Stimulated activated CD8-positive, alpha-beta memory T cell treated with anti-CD3 and anti-CD28 coated beads, Interleukin-4, amount 100 ng/mL, for 24 hours (primary cell): ENCODE measurements at places on chromosomes 11 and 22.
A peak's percentile ranks its signal among the peaks of the same experiment; 100 is the strongest.

DNA sequence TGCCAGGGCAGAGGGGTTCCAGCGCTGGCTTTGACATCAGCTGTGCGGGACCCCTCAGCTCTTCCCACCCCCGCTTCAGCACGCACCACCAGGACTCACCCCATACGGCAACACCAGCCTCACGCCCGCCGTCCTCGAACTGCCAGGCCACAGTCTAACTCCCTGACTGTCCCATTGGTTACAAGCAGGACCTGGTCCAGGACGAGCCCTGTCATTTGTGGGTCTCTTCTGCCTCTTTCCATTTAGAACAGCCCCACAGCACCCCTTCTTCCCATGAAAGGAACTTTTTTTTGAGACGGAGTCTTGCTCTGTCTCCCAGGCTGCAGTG, 81.7 kb downstream of the PHF21B start:
- no peak for DNase-seq

DNA sequence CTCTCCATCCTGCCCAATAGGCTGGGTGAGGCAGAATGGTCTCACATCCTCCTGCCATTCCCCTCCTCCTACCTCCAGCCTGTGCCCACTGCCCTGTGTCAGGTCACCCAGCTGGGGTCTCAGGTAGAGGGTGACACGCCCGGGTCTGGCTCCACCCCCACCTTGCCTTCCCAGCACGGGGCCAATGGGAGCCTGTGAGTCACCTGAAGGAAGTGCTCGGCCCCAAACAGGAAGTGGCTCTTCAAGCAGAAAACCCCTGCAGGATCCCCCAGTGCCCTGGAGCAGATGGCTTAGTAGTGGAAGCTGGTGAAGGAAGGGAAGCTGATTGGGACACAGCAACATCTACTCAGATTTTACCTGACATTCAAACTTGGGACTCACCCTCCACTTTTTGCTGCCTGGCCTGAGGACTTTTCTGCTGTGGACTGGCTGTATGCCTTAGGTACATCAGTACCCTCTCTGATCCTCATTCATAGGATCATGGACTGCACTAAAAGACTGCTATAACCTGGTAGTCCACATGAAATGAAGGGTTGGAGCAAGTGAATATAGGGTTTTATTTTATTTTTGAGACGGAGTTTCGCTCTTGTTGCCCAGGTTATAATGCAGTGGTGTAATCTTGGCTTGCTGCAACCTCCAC, 33.4 kb downstream of the GDPD5 start:
- DNase-seq = peak; percentile 31

DNA sequence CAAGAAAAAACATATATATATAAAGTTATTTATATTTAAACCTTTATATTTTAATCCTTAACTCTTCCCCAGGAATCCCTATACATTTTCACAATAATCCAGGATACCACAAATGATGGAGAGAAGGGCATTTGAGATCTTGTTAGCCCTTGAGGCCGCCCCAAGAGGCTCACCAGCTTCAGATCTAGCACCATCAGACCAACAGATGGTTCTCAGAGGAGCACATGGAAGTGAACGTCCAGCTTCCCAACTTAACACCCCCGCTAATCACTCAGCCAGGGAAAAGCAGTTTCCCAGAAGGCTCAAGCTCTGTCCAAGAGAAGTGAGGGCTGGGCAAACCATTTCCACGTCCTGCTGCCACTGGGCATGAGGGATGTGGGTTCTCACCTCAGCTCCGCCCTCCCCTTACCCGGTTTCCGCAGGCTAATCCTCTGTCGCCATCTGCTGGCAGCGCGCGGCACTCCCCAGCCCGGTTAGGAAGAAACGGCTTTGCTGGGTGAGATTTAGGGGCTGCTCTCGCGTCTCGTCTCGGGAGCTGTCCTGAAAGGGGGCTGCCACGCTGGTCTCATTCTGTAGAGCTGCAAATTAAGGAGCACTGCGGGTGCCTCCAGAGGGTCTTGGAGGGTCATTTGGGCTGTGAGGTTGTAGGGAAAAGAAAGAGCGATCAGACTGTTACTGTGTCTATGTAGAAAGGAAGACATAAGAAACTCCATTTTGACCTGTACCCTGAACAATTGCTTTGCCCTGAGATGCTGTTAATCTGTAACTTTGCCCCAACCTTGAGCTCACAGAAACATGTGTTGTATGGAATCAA, 6.8 kb upstream of the FAM111A start:
- peak; percentile 83 for DNase-seq

DNA sequence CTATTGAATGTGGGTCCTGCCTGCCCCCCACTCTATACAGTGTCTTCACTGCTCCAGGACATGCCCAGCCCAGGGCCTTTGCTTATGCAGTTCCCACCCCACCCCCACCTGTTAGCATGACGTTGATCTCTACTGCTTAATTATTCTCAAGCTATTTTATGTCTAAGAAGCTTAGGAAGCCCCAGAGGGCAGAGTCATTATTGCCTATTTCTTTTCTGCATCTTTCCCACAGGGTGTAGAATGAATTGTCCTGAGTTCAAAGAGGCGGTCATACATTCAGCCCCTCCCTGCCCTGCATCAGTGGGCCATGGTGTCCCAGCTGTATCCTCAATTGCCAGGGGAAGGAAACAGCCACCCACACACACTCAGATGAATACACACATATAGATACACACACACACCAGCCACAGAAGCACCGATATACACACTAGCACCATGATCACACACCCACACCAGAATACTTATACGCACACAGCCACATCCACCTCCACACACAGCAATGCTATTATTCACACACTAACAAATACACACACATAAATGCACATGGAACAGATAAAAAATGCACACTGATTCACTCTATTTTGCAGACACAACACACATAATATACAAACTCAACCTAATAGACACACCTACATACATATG, 1.5 kb downstream of the PDE2A start:
- no peak for DNase-seq

DNA sequence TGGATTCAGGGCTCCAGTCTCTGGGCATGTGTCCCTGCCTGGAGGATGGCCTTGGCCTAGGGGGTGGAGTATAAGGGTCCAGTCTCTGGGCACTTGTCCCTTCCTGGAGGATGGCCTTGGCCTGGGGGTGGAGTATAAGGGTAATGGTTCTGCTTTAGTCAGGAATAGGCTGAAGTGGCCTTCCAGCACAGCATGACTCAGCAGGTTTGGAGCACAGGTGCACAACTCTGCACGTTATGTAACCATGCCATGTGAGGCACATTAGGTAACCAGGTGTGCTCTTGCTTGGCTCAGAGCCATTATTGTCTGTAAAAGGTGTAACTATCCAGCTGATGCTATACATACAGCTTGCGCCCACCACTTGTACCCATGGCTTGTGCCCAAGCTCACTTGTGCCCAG, 48.4 kb upstream of the POLD3 start:
- DNase-seq = no peak

DNA sequence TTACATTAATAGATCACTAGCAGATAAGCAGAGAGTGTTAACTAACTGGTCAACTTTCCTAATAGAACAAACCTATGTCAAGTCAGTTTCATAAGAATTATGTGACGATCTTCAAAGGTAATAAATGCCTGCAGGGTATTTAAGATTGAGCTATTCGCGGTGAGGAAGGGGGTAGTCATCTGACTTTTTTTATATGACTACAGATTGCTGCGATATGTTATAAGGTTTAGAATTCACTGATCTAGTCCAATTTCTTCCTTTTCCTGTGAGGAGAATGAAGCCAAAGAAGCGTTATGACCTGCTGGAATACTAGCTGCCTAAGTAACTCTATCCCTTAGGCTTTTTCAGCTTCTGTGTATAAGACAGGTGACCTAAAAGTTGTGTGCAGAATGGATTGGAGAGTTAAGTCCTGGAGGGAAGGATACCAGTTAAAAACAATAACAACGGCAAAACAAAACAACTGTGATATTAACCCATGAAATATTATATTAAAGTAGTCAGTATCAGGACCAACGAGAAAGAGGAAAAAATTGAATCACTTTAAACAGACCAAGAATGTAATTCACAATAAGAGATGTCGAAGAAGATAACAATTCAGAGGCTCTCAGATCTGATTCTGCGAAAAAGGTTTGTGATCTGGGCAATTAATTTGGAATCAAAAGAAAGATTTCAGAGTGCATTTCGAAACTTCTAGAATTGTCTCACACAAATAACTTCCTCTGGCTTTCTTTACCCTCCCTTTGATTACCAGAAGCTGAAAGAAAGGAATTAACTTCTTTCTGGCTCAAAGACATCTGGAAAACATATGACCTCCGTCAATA, 630 bp downstream of the CASP4 start:
- no peak for DNase-seq

DNA sequence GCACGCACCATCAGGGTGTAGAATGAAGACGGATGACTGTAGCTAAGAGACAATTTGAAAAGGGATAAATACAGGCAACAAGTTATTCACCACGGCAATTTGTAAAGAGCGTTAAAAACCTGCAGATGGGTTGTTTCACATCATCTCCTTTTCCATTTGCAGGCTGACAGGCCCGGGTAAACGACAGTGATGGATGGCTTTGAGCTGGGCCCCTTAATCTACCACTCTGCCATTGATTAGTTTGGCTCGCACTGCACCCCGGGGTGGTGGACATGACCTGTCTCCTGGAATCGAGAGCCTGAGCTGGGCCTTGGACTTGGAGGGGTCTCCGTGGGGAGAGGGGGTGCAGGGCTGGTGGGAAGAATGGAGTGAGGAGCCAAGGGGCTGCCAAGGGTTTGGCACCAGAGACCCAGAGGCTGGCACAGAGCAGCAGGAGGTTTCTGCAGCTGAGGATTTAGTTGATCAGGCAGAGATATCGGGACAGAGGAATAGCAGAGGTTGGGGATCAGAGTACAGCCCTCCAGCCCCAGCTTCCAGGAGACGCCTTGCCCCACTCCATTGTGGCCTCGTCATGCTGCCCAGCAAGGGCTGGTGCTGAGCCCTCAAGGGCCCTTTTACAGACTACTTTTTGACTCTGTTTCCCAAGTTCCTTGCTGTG, 110.6 kb upstream of the NECTIN1 start:
- DNase-seq = no peak

DNA sequence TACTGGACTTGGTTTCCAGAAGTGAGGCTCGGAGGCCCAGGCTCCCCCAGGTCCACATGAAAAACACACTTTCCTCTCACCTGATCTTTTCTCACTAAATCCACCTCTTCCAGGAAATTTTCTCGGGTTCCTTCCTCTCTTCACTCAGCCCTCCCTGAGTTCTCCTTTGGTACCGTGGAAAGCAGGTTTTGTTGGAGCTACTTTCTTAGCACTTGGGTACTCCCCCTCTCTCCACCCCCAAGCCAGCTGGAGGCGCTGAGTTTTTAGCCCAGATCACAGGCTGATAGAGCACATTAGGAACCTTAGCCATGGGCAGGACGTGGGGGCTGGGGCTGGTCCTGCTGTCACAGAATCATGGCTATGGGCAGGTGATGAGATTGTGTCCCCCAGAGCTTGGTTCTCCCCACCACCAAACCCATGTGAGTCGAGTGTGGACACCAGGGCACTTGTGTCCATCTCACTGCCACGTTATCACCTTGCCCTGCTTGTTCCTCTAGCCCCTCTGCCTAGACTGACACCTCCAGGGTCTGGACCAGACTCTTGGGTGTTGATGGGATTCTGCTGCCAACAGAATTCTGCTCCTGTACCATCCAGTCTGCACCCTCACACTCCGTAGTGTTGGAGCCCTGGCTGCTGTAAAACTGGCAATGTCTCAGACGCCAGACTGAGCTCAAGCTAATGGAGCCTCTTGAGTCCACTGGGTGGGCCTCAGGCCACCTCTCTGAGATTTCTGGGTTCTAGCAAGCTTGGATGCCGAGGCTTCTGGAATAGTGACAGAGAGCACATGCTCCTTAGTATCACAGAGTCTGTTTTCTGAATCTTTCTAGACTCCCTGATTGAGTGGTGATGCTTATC, 74.9 kb upstream of the NARS2 start:
- no peak for DNase-seq

DNA sequence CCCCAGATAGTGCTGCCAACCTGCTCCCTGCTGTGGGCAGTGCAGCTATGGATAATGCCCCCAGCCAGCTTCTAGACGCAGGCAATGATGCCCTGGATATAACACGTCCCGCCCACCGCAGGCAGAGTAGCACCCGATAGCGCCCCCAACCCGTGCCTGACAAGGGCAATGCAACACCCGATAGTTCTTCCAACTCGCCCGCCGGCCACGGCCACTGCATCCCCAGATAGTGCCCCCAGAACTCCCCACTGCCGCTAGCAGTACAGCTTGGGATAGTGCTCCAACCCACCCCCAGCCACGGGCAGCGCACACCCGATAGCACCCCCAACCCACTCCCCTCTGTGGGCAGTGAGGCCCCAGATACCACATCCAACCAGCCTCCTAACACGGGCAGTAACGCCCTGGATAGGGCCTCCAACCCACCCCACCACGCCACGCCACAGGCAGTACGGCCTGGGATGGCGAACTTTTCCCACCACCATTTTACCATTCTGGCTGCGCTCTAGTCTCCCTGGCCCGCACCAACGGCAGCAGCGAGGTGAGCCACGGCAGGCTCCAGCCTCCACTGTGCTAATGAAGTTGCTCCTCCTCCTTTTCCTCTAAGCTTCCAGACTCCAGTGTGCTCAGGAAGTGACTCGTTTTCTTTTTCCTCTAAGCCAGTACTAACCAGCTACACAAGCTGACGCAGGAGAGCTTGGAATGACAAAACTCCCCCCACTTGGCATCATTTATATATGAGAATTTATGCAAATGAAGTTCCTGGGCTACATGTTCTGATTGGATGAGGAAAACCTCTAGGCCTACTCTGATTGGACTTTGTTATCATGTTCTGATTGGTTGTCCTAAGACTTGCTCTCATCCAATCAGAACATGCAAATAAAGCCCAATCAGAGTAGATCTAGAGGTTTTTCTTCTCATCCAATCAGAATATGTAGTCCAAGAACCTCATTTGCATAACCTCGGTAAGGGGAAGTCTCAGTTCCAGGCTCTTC, 3.0 kb upstream of the RFPL3 start:
- no peak for DNase-seq

DNA sequence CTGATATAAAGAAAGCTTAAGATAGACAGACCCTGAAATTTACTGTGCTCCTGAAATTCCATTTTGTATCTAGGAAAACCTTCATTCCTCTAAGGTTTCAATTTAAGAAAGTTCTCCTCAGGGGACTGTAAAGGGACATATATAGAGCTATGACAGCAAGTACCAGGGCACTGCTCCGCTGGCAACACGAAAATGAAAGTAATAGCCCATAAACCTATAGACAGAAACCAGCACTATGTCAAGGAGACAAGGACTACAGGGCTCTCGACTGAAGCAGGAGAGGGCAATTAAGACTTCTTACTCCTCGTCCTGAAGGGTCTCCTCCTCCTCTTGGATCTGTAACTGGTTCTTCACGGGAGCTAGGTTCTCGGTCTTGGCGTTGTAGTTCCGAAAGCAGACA, 6.9 kb downstream of the FEZ1 start:
- DNase-seq = no peak

DNA sequence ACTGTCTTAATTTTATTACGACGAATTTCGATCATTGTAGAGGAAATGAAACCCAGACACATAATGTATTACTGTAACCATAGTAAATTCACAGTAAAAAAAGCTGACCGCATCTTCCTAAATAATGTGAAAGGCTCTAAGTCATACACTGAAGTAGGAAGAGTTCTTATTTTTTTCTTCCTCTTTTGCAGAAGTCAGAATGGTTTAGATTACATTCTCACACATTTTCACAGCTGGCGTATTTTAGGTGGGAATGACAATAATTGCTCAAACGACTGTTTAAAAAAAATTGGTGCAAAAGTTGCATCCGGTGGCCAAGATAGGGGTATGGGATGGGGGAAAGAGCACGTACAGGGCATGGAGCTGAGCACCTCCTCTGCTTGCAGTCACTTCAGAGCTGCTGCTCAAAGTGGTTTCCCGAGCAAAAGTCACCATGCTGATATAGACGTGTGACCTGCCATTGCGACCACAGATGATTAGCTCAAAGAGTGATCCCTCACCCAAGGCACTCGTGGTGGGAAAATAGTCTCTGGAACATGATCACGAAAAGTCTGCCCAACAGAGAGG, 35.3 kb downstream of the MMP13 start:
- no peak for DNase-seq
